Stimulated activated CD4-positive, alpha-beta T cell treated with anti-CD3 and anti-CD28 coated beads, Interleukin-15, amount 100 ng/mL, for 1 hour (primary cell): ENCODE measurements at places on chromosomes 1 and 21.

DNA sequence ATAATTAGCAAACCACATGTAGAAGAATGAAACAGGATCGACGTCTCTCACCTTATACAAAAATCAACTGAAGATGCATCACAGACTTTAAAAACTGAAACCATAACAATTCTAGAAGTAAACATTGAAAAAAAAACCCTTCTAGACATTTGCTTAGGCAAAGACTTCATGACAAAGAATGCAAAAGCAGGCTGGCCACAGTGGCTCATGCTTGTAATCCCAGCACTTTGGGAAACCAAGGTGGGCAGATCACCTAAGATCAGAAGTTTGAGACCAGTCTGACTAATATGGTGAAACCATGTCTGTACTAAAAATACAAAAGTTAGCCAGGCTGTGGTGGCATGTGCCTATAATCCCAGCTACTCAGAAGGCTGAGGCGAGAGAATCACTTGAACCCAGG lies 1351.7 kb downstream of the MRPL39 start:
- no peak for DNase-seq

- DNase-seq, result no peak
Observed at GRCh38 chr1:14774988-14775387, 176.5 kb downstream of the KAZN start.

DNA sequence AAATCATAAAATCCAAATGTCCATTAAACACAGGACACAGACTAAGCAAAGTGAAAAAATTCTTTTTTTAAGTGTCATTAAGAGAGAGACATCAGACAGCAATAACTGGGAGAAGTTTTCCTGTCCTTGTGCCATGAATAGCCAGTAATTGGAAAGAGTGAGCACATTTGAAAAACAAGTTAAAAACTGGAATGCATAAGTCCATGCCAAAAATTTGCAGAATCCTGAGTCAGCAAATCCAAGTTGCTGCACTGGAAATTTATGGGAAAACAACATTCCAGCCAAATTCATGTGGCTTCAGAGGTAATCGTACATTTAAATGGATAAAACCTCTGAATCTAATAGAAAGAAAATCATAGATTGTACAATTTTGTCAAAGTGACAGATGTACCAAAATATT lies 291.4 kb downstream of the LRRC40 start:
- DNase-seq, result no peak

DNA sequence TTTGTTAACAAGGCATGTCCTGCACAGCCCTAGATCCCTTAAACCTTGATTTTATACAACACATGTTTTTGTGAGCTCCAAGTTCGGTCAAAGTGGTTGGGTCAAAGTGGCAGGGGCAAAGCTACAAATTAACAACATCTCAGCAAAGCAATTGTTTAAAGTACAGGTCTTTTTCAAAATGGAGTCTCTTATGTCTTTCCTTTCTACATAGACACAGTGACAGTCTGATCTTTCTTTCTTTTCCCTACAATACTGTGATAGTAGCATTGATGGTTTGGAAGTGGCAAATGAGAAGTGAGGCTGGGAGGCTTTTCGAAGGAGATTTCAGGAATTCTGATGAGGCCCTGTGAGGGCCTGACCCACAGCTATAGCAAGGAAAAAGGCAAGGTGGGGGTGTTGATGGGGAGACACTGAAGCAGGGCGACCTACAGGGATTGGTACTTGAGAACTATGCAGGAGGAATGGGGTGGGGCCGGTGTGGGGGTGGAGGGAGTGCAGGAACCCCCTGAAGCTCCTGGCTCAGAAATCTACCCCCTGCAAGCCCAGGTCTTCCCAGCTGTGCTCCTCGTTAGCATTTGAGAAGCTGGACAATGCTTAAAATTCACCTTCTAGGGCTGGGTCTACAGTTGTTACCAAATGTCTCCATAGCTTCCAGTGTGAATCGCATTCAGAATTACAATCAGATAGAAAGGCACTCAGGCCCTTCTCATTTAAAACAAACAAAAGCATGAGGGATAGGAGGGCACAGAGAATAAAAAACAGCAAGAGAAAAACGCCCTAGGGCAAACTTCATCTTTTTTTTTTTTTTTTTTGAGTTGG lies 102.6 kb upstream of the PPM1J start:
- no peak for DNase-seq

DNA sequence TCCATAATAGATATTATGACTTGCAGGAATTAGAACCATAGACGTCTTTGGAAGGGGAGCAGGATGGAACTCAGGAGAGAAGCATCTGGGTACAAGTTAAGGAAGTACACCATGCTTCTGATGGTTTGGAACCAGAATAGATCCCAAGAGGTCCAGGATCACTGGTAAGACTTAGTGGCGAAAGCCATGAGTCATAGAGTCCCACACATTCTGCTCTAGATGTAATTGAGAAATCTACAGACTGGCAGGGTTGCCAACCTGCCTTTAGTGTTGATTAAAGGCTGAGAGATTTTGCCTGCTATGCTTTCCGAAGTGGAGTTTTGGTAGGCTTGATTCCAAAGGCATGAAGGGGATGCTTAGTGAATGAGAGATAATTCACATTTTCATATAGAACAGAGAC lies 57.1 kb upstream of the C1orf87 start:
- DNase-seq, result no peak

DNA sequence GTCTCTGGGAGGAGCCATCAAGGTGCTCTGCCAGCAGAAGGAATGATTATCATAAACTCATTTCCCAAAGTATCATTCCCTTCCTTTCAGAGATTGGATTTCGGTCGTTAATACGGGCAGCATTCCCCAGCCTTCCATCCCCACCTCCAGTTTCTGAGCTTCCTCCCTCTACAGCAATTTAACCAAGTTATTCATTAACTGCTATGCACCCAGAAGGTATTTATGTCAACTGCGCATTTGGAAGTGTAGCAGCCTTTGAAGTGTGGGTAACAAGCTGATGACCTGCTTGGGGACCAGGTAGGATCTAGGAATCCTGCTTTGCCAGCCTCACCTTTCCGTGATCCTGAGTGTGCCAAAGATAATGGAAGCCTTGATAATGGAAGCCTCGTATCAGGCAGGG lies 172.4 kb upstream of the IGSF21 start:
- no peak for DNase-seq

GRCh38 chr1:101235696-101236515 lies 913 bp upstream of the S1PR1 start:
- DNase-seq, result peak; percentile 51

DNA sequence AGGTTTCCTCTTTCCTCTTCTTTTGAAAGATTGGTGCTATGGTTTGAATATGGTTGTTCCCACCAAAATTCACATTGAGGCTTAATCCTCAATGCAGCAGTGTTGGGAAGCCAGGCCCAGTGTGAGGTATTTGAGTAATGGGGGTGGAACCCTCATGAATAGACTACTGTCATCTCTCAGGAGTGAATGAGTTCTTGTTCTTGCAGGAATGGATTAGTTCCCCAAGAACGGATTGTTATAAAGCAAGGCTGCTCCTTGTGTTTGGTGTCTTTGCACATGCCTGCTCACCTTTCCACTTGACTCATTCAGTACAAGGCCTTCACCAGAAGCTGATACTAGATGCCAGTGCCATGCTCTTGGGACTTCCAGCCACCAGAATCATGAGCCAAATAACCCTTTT lies 223.2 kb downstream of the BACH1 start:
- no peak for DNase-seq

- no peak for DNase-seq
Observed at GRCh38 chr1:173393659-173394000, 83.5 kb upstream of the PRDX6 start.

- no peak for DNase-seq
Observed at GRCh38 chr1:65235867-65236805, 73.2 kb upstream of the DNAJC6 start.

DNA sequence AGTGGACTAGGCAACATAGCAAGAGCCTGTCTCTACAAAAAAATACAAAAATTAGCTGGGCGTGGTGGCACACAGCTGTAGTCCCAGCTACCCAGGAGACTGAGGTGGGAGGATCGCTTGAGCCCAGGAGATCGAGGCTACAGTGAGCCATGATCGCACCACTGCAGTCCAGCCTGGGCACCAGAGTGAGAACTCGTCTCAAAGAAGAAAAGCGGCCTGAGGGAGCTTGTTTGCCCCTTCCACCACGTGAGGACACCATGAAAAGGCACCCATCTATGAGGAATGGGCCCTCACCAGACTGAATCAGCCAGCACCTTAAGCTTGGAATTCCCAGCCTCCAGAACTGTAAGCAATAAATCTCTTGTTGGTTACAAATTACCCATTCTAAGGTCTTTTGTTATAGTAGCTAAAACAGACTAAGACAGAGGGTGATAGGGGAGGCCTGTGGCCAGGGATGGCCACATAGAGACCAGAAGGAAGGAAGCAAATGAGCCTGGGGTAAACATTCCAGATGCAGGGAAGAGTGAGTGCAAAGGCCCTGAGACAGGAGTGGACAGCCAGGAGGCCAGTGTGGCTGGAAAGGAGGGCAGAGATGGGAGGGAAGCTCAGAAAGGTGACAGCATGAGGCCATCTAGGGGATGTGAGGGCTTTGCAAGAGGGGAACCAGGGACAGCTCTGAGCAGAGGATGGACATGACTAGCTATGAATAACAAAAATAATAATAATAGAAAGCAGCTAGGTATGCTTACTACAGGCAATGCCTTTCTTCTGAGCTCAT lies 120.1 kb downstream of the MATN1 start:
- no peak for DNase-seq

DNA sequence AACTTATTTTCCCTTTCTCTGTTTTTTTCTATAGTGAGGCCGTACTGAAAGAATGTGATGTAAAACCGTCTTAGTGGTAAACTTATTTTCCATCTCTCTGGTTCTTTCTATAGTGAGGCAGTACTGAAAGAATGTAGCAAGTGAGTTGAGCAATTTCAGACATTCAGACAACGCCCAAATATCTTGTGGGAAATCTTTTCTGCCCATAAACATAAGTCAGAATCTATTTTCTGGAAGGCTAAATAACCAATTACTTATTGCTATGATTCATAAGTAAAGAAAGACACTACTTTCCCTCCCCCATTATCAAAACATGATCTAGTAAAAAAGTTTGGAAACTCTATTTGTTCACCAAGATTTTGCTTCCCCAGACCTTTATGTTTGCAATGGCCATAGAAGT lies 18.8 kb upstream of the SCCPDH start:
- DNase-seq, result no peak

GRCh38 chr21:35521293-35521692 lies 472.2 kb upstream of the RUNX1 start:
- DNase-seq, result no peak

DNA sequence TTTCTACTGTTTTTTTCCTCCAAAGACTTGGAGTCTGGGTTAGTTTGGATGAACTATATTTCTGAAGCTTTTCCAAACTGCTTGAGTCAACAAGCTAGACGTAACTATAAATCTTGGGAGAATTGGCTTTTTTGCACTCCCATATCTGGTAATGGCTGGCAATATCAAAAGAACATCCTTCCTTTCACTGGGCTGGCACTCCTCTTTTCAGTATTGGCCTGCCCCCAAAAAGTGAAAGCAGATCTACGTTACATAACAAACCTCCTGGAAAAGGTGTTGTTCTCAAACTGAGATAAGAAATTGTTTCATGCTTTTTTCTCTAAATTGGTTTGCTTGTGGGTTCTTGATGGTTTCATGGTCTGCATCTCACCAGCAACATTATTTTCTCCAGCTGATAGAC lies 499.3 kb downstream of the NEGR1 start:
- no peak for DNase-seq

DNA sequence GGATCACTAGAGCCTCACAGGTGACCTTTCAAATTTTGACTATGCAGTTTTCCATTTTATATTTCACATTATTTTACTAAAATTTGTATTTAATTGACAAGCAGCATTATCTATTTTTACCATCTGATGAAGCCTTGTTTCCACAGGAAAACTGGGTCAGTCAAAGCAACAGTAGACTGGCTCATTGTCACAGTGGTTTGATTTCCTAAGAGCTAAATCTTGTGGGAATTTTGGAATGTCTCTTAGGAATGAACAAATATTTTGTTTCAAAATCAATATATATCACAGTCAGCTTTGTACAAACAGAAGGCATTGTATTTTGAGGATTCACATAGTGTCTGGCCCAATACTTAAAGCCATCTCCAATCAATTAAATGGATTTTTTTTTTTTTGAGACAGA lies 152.6 kb upstream of the RNPC3 start:
- no peak for DNase-seq
